Activated CD4-positive, CD25-positive, alpha-beta regulatory T cell treated with anti-CD3 and anti-CD28 coated beads, Interleukin-2, amount 50 U/mL, for 72 hours (primary cell): ENCODE measurements at places on chromosomes 7 and 10.
A peak's percentile ranks its signal among the peaks of the same experiment; 100 is the strongest.

DNA sequence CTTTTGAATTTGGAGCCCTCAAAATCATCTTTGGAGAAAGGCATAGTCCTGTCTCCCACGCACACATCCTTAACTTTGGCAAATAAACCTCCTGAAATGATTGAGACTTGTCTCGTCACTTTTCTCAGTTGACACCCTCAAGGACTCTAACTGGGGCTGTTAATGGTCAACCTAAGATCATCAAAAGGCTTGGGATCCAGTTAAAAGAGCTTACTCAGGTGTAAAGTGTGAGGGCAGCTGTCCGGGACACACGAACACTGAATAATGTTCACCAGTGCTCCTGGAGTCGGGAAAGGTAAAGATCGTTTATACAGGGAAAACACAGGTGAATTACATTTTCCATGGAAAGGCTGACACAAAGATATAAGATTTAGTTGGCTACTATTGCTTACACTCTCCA is 84.7 kb downstream of the PAXIP1 start:
- DNase-seq = no peak

DNA sequence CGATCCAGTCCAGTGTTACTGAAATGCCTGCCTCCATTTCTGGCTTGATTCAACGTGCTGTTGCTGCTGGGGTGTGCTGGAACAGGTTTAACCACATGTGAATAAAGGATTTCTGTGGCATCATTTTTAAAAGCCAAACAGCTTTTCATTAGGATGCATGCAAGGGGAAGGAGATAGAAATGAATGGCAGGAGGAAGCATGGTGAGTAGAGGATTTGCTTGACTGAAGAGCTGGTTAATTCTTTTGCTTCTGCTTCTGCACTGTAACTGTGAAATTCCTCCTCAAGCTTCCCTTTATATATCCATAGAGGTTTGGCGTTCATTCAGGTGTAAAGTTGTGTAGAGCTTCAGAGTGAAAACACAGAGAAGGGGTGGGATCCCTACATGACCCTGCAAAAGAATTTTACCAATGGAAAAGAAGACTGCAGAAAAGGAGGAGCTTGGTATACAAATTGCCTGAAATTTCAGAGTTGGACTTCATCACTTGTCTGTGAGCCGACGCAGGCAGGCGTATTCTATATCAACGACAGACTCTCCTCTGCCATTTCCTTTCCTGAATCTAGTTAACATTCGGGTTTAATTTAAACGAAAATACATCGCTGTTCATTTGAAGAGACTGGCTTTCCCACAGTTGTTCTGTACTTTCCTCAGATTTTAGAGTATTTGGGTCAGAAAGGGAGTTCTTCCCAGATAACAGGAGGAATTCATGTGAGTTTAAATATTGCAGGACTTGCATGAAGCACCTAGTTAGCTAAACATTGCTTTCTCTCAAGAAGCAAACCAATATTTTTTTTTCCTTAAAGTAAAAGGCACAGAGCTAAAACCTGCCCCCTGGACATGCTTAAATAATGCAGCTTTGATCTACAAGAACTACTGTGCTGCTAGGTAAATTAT is at the start of gene SOSTDC1:
TSS of gene SOSTDC1 (minus strand) at position 270 of the 893 bp plus-strand sequence. CDS start at position 200, 70 bp downstream.
- no peak for DNase-seq

DNA sequence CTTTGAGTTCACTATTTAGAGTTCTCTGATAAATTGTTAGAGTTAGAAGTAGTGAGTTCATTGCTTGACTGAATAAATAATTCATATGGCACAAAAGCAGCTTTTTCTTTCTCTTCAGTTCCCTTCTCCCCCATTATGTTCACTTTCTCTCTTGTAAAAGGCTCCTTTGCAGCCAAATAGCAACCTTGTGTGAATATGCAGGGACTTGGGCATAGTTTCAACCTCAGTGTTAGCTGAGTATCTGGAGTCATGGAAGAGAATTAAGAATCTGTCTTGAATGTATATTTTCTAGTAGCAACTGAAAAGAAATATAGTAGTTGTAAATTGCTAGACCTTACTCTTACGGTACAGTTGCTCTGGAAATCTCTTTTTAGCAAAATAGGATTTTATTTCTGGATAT is 31.9 kb downstream of the ZEB1 start:
- DNase-seq = no peak

DNA sequence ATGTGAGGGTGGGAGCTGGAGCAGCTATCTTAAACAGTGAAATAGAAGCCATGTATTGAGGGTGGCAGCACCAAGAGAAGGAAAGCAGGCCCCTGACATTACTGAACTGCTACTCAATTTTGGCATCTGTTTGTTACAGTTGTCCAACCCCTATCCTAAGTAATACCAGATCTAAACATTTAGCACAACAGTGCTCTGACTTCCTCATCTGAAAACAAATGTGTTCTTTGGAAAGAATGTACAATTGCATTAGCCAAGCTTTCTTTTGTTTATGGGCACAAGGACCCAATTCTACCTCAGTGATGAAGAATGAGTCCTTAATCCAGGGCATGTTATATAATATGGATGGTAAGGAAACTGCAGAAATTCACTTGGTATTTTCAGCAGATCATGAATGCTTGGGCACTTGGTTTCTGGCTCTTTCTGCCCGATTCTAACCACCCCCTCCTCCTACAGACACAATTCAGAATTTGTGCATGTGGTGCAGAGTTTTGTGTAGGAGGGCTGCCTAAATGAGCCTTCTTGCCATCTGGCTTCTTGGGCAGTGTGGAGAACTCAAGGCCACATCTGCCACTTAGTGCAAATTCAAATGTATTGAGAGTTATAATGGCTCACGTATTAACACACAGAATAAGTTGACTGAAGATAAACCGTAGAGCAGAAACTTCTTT is 36.9 kb upstream of the KMT2E start:
- no peak for DNase-seq

GRCh38 chr7:94297397-94297838 is 97.3 kb upstream of the COL1A2 start:
- no peak for DNase-seq

DNA sequence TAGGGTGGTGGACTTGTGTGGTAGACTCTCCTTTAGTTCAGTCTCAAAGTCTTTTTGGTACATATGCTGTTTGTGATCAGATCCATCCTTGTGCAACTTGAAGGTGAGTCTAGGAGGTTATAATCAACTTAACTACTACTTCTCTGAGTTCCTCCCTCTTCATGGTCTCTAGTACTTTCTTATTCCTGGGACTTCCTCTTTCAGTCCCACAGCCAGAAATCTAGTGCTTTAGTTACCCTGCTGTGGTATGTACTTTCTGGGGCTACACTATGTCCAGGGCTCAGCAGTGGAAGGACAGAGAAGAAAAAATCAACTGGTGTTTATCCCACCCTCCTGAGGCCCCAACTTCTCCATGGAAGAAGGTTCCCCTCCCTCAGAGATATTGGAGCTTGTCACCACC is 19.4 kb upstream of the ATAD1 start:
- no peak for DNase-seq

DNA sequence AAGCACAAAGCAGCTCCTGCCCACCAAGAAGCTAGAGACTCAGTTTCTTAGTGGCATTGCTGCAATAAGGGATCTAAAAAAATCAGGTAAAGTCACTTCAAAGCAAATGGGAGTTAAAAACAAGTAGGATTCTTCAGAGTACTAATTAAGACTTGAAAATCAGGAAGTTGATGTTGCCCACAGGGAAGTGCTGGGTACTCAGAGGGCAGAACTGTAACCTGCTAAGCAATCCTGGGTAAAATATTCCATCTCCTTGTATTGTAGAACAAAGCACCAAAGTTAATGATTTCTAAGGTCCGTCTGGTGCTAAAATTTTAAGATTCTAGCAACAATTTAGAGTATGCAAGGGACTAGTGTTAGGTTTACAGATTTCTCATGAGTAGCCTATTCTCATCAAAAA is 8.3 kb downstream of the PEX1 start:
- DNase-seq = no peak

GRCh38 chr10:133133471-133134231 is 26.4 kb upstream of the KNDC1 start:
- no peak for DNase-seq

DNA sequence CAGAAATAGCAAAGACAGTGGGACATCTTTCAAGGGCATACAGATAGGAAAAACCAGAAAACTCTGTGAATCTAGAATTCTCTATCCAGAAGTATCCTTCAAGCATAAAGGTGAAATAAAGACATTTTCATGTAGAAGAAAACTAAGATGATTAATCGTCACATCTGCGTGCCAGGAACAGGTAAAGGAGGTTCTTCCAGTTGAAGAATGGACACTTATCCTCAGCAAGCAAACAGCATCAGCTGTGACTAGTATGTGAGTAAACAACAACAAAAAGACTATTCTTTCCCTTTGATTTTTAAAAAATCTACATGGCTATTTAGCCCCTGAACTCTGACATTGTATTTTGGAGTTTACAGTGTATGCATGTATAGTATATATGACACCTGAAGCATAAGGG is 124.9 kb downstream of the LRMDA start:
- DNase-seq = no peak

DNA sequence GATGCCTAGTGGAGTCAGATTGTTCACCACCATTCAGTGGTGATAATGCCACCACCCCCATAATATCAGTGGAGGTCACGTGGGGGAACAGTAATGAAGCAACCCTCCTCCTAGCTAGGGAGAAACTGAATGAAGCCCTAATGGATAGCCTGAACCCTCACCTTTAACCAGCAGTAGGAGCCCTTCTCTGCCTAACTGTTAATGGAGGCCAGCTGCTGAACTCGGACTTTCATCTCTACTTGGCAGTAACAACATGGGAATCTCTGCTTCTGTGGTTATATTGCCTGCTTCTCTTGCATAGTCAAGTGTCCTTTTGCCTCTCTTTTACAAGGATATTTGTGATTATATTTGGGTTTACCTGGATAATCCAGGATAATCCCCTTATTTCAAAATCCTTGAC is 1097.9 kb downstream of the REEP3 start:
- DNase-seq = no peak

- peak; percentile 61 for DNase-seq
Observed at GRCh38 chr10:119416855-119417254, 125.7 kb downstream of the RGS10 start.

DNA sequence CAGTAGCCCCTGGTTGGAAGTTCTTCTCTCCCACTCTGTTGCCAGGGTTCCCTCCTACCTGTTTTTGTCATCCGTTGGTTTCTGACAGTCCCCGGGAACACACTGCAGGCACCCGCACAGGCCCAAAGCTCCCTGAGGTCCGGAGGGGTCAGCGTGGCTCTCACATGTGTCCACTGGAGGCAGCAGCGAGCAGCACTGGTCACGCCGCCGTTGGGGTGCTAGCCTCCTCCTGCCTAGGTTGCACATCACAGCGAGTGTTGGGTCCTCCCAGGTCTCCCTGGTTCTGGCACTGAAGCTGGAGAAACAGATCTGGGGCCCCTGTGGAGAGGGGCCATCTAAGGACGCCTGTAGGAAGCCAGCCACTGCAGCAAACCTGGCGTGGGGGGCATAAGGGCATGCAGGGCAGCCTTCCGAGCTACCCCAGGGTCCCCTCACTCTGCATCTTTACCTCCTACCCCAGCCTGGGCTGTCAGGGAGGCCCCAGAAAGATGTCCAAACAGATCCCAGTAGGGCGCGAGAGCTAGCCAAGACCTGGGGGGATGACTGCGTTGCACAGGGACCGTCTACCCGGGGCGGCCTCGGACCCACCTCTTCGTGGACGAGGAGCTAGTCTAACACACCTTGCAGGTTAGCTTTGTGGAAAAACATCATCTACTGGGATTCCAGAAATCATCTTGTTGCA is 28.9 kb downstream of the LRRC27 start:
- peak; percentile 49 for DNase-seq
